ENCODE measurements at places on chromosomes 6 and 20.

DNA sequence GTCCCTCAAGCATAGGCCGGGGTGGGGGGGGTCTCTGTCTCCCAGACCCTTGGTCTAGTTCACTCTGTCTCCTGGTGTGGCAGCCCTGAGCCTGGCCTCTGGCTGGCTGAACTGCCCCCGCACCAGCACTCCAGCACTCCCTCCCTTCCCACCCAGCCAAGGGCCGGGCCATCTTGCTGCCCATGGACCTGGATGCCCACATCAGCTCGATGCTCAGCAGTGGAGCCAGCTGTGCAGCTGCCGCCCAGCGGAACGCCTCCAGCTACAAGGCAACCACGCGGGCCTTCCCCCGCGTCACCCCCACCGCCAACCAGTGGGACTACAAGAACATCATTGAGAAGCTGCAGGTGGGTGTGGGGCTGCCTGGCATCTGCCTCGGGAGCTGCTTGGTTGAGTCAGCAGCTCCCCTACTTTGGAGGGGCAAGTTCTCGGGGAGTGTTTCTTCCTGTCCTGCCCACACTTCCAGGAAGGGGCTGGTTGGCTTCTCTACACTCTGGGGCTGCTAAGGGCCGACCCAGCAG is 28.4 kb downstream of the UQCC2 start:
- DNase-seq, result peak; percentile 38

DNA sequence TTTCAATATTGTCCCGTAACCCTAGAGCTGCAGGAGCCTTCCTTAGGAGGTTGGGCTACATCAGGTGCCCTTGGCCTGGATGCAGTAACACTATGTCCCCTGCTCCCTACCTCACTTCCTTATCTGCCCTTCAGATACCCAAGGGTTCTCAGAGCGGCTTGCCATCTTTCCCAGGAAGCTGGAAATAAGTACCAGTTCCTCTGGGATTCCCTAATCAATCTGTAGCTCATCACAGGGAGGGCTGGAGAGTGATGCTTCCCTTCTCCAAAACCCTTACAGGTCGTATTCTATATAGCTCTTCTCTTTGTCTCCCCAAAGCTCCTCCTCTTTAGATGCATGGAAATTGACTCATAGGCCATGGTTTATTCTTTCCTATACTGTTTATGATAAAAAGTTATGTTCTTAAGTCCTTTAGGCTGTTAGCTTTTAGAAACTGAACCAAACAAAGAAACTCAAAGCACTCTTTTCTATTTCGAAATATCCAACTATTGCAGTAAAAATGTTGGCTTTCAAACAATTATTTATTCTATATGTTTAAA is 4.2 kb downstream of the MYCT1 start:
- no peak for DNase-seq

DNA sequence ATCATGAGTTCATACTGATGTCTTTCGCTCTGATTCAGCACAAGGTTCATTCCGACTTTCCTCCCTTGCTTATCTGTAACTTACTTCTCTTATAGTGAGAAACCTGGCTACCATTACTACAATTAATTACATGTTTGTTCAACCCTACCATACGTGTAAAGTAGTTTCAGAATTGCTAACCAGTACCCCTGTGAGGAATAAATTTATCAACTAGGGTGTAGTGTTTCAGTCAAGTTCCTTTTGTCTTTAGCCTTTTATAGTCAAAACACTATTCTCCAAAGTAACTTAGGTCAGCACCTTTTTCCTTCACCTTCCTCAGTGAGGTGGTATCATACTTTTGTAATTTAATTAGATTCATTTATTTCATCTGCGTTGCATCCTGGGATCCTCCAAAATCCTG is 64.9 kb downstream of the MAP3K4 start:
- no peak for DNase-seq

DNA sequence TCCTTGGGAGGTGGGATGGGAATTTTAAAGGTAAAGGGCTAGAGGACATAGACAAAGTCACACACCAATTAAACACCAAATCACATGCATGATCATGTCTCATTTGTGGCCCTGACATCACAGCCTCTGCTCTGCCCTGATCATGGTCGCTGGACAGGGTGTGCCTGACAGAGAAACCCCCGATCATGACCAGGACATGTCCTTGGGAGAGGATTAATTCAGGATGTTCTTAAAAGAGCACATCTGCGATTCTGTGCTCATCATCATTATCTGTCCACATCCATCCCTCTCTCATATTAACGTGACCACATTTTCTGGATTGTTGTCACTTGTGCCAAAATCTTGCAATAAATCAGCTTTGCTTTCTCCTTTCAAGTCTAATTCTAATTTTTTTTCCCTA is 7.7 kb upstream of the PBOV1 start:
- no peak for DNase-seq

GRCh38 chr20:51469046-51469445 is 73.5 kb downstream of the NFATC2 start:
- DNase-seq, result no peak

- DNase-seq, result no peak
Measured at GRCh38 chr20:57677584-57677982, 32.2 kb downstream of the PMEPA1 start.

GRCh38 chr6:130513770-130514169 is 148.0 kb downstream of the TMEM200A start:
- DNase-seq, result peak; percentile 28

- no peak for DNase-seq
Measured at GRCh38 chr6:89580997-89581666, 57.4 kb downstream of the LYRM2 start.

GRCh38 chr20:330233-331149 is 5.1 kb downstream of the SOX12 start:
- DNase-seq, result peak; percentile 69

DNA sequence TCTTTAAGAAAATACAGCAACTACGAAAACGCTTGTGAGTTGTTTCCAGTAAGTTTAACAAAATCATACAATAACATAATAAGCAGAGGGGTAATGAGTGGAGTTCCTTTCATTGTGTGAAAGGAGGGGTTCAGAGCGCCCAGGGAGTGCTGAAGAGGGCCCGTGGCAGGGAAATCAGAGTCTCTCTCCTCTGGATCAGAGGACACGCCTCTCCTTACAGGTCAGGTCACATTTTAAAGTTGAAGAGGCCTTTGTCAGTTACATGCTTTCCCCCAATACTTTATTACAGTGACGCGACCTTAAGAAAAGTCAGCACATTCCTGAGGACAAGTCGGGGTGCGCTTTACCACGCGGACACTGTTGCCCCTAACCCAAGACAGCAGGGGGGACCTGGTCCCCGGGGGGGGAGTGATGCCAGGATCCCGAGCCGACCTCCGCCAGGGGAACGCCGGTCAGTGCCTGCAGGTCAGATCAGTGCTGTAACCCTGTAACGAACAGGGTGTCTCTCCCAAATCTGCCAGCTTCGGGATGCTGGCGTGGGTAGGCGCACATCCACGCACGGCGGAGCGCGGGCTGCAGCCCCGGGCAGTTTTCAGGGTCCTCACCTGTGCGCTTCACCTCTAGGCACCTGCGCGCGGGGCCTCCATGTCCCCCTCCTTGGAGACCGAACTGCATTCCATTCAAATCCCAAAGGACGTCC is 848 bp downstream of the DACT2 start:
- no peak for DNase-seq

DNA sequence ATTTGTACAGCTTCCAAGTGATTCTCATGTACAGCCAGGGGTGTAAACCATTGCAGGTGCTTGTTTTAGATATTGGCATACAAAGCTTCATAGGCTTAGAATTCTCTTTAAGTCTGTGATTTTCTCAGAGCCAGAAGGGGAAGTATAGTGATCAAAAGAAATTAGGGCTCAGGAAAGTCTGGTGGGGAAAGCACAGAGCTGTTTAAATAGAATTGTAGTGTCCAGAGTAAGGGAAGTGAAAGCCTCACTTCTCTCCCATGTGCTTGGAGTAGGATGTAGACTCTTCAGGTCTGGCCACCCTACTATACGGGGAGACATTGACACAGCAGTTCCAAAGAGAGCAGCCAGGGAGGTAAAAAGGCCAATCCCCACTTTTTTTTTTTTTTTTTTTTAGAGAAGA is 10.4 kb downstream of the GCNT2 start:
- DNase-seq, result no peak
